Stimulated activated CD8-positive, alpha-beta memory T cell treated with anti-CD3 and anti-CD28 coated beads, Interleukin-4, amount 100 ng/mL, for 1 hour (primary cell): ENCODE measurements at places on chromosomes 13 and 19.

- peak; percentile 81 for DNase-seq
Measured at GRCh38 chr19:18097217-18097992, at the start of gene MAST3. TSS of gene MAST3 (plus strand) at chr19:18097778. CDS start at chr19:18097793, 15 bp downstream.

- DNase-seq, result no peak
Measured at GRCh38 chr13:21060338-21061028, 903 bp downstream of the LATS2 start.

DNA sequence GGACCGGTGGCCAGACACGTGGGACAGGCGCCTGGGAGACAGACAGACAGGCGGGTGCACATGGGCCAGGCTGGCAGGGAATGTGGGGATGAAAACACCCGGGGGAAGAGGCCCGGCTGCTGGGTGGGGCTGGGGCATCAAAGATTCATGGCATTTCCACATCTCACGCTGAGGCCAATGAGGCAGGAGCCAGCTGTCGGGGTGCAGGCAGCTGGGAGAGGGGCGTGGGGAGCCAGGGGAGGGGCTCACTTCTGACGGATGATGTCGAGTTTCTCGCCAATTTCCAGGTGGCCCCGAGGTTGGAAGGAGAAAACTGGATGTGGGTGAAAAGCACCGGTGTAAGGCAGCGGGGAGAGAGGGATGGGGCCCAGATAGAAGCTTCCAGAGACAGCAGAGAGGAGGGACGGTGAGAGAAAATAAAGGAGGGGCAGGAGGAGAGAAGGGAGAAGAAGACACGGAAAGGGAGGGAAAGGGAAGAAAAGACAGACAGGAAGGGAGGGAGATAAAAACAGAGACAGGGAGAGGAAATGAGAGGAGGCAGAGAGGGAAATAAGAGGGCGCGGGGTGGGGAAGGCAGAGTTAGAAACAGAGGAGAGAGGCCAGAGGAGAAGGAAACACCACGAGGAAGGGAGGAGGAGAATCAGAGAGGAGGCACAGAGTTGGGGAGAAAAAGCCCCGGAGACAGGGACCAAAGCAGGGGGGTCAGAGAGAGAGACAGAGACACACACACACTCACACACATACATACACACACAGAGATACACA lies 8.0 kb upstream of the CCER2 start:
- no peak for DNase-seq

DNA sequence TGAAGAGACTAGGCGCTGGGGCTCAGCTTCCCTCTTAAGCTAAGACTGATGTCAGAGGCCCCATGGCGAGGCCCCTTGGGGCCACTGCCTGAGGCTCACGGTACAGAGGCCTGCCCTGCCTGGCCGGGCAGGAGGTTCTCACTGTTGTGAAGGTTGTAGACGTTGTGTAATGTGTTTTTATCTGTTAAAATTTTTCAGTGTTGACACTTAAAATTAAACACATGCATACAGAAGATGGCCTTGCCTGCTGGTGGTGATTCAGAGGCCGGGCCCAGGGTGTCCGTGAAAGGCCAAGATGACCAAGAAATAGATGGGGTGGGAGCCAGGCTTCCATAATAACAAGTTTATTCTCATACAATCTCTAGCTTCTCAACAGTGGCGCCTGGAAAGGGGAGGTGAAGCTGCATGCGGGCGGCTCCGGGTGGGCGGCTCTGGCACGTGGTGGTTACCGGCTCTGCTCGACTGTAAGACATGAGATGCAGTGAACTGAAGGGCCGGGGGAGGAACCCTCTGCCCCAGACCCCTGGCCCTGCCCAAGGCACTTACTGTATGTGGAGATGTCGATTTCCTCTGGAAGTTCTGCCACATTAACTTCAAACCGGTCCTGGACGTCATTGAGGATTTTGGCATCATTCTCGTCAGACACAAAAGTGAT lies 10.5 kb downstream of the DDX39A start:
- no peak for DNase-seq

GRCh38 chr19:20186174-20186573 lies 19.2 kb downstream of the ZNF486 start:
- no peak for DNase-seq

GRCh38 chr19:44677019-44677811 lies 5.9 kb downstream of the CEACAM19 start:
- DNase-seq, result no peak
